ENCODE measurements at places on chromosomes 2 and 18. TPM values are rescaled to one million over a fixed set of nuclear protein-coding genes. Genes with fewer than 3 reads are reported as not detected.

Gene POTEE
- 0.67 TPM for total RNA-seq

Gene LBX2
- 28.5 TPM for total RNA-seq

Gene GALNT14
- 251 TPM for total RNA-seq

Gene SCG2
- total RNA-seq = 2.4 TPM

- DNase-seq = no peak
Measured at GRCh38 chr2:158217593-158217992, 115.9 kb downstream of the UPP2 start.

DNA sequence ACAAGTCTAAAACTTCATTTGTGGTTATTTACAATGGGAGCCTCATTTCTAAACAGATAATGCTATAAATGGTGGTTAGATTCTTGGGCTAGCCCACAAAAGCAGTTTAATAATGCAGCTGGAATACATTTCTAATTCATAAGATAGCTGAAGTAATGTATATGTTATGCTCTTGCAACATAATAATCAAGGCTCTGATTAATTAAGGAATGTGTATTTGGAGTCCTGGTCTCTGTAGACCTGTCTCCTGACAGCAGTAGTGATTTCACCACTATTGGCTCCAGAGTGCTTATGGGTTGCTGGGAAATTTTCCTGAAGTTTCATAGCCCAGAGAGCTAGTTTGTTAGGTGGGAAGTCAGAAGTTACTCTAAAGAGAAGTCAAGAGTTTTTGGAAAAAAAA, 21.3 kb upstream of the CDC42EP3 start:
- no peak for DNase-seq

DNA sequence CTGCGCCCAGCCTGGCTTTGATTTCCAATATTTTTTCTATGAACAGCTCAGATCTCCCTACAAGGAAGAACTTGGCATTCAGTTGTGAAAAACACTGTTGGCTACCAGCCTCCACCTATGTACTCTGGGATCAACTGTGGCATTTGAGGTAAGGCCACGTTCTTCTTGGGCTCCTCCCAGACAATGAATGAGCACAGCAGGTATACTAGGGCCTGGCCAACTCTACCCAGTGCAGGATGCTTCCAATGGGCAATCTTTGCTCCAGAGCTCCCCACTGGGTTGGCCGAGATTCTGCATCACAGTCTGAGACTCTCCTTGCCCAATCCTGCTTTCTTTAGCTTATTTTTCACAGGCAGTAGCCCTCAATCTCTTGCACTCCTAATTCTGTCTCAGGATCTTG, 75.9 kb downstream of the TMEM131 start:
- DNase-seq = no peak

- no peak for DNase-seq
Measured at GRCh38 chr2:146125551-146125950, 1605.6 kb upstream of the ZEB2 start.

DNA sequence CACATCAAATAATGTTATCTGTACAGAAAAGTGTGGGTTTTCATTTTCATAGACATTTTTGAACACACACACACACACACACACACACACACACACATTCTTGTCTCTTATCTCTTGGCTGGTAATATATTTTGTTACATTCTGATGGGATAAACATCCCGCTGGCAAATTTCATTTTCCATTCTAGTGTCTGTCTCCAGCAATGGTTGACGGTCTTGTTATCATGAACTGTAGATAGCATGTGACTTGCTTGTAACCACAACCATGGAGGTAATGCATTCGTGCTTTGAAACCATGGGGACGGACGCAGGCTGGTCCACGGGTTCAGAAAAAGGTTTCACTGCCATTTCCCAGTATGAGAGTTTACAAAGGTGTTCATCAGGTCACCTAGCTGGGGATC, 156.4 kb downstream of the PPP1R1C start:
- DNase-seq = no peak

DNA sequence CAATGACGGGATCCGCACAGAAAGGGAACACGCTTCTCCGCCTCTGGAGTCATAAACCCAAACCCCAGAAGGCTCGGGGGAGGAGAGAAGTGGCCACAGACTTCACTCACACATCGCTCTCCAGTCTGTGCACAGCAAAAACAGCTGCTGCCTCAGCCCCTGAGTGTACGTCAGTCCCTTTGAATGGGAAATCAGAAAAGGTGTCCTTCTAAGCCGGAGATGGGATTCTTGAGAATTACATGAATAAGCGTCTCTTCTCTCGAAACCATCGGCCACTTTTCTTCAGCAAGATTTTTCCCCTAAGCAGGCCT, 78.3 kb downstream of the PDCL3 start:
- no peak for DNase-seq

DNA sequence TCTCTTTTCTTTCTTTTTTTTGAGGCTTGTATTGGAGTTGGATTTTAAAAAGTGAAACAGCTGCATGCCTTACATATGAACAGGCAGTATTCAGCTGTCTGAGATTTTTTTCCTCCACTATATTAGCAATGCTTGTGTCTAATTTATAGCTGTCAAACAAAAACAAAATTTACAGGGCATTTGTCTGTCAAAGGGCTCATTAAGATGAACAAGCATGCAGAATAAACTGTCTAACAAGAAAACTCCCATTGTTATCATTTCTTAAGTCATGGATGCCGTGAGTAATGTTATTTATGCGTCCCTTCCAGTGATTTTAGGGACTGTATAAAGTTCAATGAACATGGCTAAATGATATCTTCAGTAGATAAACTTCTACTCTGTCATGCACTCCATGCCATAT, 674.7 kb downstream of the PLCL1 start:
- no peak for DNase-seq
